ENCODE measurements at places on chromosomes 6 and 20. TPM values are rescaled to one million over a fixed set of nuclear protein-coding genes. Genes with fewer than 3 reads are reported as not detected.

DNA sequence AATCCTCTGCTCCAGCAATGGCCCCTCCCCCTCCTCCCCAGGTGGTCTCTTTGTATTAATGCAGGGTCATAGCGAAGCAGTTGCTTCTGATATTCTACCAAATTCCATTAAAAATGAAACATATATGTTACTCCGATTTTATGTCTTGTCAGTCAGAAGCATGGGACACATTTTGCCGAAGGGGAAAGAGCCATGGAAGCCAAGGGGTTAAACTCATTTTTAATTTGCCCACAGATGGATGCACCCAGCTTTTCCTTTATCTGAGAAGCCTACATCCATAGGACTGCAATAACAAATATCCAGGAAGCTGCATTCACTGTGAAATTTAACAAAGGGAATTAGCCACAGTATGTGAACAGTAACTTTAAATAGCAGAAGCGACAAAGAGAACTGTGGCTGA is 688.2 kb downstream of the QKI start:
- no peak for DNase-seq

- peak; percentile 21 for DNase-seq
Measured at GRCh38 chr6:17967668-17968518, 19.5 kb downstream of the KIF13A start.

- DNase-seq = no peak
Measured at GRCh38 chr6:168678077-168678476, 237.1 kb downstream of the SMOC2 start.

DNA sequence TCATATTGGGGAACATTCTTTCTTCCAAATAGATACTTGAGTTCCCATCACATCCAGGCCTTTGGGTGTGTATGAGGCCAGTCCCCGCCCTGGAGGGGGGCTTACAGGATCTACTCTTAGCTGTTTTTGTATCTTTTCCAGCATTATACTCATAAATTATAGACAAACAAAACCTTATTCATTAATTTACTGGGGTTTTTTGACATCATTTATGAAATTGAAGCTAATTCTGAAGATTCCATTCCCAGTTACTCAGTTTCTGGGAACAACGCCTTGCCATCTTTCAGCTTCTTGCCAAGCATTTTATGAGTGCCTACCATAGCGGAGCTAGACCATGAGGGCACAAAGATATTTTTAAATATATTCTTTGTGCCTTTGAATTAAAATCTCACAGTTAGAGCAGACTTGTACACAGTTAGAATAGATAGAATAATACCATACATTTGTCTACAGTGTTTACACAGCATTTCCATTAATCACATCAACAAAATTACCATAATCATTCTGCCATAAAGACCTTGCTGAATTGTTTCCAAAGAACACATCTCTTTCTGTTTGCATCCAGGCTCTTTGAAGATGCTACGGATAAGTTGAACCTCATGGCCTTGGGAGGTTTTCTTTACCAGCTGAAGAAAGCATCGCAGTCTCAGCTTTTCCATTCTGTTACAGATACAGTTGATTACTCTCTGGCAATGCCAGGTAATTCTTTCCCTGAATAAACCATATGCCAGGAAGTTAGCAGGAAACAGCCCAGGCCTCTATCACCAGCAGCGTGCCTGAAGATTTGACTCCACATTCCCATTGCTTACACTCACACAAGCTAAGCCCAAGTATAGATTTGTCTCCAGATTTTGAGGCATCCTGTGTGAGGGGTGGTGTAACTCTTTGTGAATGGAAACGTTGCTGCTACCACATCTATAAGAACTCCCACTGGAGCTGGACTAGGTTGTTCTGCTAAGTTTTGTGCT is 75.4 kb upstream of the PBOV1 start:
- DNase-seq = peak; percentile 40

GRCh38 chr6:162704001-162704400 is 23.6 kb downstream of the PRKN start:
- DNase-seq = no peak

GRCh38 chr6:35370124-35370741 is 27.9 kb downstream of the PPARD start:
- peak; percentile 89 for DNase-seq

DNA sequence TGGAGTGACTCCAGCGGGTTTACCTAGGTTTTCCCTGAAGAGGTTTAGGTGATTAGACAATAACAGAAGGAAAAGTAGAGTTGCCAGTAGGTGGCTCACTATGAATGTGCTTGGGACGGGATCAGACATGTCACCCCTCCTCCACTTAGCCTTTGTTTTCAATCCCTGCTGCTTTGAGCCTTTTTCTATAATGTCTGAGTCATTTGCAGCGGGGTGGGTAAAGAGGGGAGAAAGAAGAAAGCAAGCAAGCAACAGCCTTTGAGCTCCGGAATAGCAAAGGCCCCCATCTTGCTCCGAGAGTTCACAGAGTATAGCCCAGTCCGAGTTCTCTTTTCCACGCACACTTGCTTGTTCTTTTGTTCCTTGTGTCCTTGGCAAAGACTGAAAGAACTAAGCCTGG is 129.1 kb downstream of the PACRG start:
- DNase-seq = peak; percentile 16

- DNase-seq = no peak
Measured at GRCh38 chr20:56706867-56707360, 77.8 kb downstream of the TFAP2C start.

DNA sequence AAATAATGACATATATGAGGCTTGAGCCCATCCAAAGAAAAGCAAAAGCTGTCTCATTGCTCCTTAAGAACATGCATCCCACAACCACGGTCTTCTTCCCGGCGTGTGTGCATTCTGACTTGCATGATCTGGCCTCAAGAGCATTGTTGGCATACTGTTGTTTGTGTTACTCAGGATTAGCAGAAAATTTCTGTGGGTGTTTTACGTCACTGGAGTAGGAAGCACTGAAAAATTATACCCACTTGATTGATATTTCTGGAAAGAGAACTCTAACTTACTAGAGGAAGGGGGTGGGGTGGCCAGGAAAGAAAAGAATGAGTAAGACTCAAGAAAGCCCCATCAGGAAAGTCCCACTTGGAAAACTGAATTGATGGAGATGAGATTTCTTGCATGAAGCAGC is 326.2 kb upstream of the PRDM1 start:
- peak; percentile 57 for DNase-seq

GRCh38 chr20:54432966-54433365 is 42.4 kb upstream of the DOK5 start:
- DNase-seq = no peak

GRCh38 chr6:106508834-106509233 is 120.5 kb downstream of the RTN4IP1 start:
- no peak for DNase-seq

GRCh38 chr6:40743226-40743625 is 156.1 kb upstream of the LRFN2 start:
- no peak for DNase-seq

The KHDRBS2 gene
- not detected for total RNA-seq

The ZC2HC1B gene
- total RNA-seq = not detected

The CSNK2B gene
- total RNA-seq = 67.6 TPM

The ZNF165 gene
- 0.20 TPM for total RNA-seq

The SLC12A5 gene
- 0.44 TPM for total RNA-seq

The HLA-DRB1 gene
- total RNA-seq = 1.5 TPM

Measured in lung microvascular endothelial cell (primary cell).